ENCODE measurements at places on chromosomes 1 and 21.

DNA sequence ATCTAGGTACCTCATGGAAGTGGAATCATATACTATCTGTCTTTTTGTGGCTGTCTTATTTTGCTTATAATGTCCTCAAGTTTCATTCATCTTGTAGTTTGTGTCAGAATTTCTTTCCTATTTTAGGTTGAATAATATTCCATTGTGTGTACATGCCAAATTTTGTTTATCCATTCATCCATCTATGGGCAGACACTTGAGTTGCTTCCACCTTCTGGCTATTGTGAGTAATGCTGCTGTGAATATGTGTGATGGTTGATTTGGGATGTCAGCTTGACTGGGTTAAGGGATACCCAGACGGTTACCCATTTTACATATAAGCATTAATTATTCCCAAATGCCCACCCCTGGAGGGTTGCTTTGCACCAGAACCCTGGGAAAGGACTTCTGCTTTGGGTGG lies 477.5 kb downstream of the PTPRU start:
- no peak for DNase-seq

- DNase-seq: no peak
These were observed 598.2 kb downstream of the LMO4 start for GRCh38 chr1:87926921-87927320.

DNA sequence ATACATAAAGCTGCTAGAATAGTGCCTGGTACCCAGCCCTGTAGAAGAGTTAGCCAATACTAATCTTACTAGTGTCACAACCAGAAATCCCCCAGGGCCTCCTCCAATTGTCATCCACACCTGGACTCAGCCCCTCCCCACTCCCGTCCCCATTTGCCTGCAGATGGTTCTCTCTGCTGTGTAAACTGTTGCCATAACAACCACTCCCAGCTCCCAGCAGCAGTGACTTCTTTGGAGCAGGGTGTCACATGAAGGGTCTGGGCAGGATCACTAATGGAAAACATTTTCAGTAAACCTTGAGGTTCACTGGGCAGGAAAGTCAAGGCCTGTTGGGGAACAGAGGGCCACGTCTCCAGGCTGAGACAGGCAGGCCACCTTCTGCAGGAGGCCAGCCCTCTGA lies 126.0 kb upstream of the IPO9 start:
- no peak for DNase-seq

DNA sequence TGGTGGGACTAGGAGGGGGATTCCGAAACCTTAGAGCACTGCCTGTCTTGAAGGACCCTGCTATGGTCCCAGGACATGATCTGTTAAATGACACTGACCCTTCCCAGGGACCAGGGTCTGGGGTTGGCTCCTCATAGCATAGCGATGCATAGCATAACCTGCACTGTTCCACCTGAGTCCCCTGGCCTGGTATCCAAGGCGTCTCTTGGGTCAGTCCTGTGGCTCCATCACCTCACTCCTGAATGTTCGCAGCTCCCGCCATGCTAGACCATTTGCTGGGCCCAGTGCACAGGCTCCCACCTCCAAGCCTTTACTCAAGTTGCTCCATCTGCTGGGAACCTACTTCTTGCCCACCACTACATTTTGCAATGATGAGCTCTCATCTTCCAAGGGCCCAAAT lies 39.0 kb upstream of the MAGOH start:
- DNase-seq: no peak
